ENCODE measurements at places on chromosomes 3 and 15. TPM values are rescaled to one million over a fixed set of nuclear protein-coding genes. Genes with fewer than 3 reads are reported as not detected.

GOLGA8J gene
- polyA plus RNA-seq, result 1.4 TPM

HGD gene
- polyA plus RNA-seq, result 1.0 TPM

DNA sequence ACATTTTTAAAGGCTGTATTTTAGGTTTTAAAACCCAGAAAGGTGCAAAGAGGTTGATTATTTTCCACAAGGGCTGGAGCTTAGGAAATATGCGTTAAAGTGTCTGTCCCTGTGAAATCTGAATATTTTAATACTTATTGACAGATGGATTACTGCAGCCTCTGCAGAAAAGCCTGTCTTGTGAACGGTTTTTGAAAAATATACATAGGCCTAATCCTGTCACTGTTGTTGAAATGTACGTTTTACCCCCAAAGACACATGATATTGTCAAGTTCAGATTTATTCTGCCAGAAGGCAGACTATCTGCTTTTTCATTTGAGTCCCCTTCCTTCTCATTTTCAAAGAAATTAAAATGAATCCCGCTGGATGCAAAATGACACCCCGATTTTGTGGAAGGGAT is 2.2 kb upstream of the BCL6 start:
- DNase-seq, result no peak

- no peak for DNase-seq
These were observed 41.0 kb downstream of the DGKG start for GRCh38 chr3:186320862-186321568.

GLDN gene
- 0.21 TPM for polyA plus RNA-seq

DNA sequence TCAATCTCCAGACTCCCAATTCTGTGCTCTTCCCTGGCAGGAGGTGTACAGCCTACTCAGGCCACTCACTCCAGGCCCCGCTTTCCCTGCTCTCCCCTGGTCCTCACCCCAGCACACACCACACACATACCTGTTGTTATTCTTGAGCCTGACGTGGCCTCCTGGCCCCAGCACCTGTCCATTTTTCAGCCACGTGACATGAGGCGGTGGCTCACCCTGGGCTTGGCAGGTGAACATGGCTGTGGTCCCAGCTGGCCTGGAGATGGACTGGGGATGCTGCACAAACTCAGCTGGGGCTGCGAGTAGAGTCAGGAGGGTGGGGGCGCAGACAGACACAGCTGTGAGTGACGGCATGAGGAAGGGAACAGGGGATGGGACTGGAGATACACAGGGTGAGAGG is 27.3 kb downstream of the RNU5B-1 start:
- DNase-seq, result no peak

DNA sequence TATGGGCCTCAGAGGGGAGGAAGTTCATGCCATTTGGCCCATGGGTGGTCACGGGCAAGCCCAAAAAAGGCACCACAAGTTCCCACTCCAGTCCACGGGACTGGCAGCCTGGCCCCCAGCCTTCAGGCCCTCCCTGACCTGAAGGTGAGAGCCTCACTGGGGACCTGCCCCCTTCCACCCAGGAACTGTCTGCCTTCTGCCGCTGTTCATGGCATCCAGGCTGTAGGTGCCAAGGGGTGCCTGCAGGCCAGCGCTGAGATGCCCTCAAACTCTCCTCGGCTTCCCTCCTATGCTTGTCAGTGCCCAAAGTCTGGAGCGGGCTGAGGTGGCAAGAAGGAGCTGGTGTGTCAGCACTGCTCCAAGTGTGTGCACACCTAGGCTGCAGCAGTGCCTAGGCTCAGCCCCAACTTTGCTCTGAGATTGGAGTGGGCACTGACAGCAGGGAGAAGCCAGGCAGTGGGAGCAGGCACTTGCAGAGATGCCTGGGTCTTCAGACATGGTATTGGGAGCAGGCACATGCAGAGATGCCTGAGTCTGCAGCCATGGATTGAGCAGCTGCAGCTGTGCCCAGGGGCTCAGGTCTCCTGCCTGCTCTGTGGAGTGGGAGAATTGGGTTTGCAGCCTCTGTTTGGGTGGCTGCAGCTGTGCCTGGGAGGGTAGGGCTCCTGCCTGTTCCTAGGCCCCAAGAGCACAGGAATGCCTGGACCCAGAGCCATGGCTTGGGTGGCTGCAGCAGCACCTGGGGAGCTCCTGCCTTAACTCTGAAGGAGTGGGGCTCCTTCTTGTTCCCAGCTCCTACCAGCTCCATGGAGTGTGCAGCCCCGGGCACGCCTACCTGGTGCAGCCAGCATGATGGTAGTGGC is 44.0 kb upstream of the PRR23C start:
- no peak for DNase-seq

DNA sequence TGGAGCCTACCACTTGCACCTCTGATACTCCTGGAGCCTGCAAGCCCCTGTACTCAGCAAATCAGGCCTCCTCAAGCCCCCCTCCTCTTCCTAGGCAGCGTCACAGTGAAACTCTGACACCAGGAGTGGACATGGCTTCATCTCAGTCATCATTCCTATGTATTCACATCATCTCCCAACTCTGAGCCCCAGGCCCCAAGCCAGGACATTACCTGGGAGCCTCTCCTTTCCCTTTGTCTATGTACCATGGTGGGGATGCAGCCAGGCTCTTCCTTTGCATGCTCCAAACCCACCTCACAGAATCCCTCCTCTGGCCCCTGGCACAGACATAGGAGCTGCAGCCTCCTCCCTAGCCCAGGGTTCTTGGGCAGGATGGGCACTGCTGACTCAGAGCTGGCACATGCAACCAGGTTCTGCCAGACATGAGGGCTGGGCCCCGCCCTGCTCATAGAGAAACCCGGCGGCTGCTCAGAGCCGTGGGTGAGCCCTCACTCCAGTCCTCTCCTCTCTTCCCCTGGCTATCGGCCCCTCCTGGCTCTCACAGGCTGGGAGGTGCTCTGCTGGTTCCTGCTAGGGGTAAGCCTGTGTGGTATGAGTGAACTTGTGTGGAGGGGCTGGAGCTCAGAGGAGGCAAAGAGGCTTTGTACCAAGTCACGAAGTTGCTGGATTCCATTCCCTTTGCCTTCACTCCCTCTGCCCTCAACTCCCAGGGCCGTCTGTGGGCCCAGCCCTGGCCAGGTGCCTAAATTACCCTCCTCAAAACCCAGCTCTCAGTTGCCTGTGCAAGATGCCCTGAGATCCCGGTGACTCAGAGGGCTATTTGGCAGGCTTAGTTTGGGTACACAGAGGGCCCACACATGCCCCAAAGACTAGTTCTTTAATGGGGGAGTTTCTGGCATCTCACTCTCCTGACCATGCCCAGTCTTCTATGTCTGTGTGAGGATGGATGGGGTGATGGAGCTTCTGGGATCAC is 1.9 kb upstream of the PLCD1 start:
- DNase-seq, result peak; percentile 14

- DNase-seq, result no peak
These were observed 25.5 kb upstream of the HHATL start for GRCh38 chr3:42728056-42728455.

SLC22A14 gene
- polyA plus RNA-seq, result 0.12 TPM

DNA sequence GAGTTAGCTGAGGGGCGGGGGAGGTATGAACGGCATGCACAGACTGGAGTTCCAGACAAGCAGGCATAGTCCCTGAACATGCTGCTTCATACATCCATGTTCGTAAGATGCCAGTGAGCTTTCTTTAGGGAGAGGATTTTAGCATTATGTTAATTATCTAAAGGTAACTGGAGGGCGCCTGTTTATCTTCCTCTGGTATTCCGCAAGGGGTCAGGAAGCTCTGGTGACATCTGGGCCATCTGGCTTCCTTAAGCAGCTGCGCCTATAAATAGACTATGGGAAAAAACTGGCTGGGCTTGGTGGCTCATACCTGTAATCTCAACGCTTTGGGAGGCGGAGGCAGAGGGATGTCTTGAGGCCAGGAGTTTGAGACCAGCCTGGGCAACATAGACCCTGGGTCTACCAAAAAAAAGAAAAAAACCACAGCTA is 1.5 kb upstream of the FBXO22 start:
- DNase-seq, result no peak
